GDM1 (cell line): ENCODE measurements at places on chromosomes 1 and 21.

DNA sequence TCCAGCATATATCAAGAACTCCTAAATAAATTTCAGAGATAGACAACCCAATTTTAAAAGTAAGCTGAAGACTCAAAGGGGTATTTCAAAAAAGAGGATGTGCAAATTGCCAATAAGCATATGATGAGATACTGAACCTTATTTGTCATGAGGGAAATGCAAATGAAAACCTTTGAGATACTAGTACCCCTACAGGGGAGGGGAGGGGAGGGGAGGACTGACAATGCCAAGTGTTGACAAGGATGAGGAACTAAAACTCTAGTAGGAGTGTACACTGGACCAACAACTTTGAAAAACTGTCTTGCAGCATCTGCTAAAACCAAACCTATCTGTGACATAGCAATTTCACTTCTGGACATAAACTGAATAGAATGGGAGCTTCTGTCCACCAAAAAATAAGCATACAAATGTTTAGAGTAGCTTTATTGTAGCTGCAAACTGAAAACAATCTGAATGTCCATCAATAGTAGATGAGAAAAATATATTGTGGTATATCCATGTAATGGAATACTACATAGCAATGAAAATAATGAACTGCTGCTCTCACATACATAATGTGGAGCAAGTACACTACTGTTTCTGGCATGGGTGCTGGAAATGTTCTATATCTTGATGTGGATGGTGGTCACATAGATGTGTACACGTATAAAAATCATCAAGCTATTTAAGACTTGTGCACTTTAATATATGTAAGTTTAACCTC, 57.2 kb downstream of the CDK18 start:
- no peak for DNase-seq

- no peak for DNase-seq
Measured at GRCh38 chr1:26053718-26054560, 8.0 kb upstream of the SLC30A2 start.

- DNase-seq = no peak
Measured at GRCh38 chr1:19758227-19758830, 41.4 kb downstream of the TMCO4 start.

DNA sequence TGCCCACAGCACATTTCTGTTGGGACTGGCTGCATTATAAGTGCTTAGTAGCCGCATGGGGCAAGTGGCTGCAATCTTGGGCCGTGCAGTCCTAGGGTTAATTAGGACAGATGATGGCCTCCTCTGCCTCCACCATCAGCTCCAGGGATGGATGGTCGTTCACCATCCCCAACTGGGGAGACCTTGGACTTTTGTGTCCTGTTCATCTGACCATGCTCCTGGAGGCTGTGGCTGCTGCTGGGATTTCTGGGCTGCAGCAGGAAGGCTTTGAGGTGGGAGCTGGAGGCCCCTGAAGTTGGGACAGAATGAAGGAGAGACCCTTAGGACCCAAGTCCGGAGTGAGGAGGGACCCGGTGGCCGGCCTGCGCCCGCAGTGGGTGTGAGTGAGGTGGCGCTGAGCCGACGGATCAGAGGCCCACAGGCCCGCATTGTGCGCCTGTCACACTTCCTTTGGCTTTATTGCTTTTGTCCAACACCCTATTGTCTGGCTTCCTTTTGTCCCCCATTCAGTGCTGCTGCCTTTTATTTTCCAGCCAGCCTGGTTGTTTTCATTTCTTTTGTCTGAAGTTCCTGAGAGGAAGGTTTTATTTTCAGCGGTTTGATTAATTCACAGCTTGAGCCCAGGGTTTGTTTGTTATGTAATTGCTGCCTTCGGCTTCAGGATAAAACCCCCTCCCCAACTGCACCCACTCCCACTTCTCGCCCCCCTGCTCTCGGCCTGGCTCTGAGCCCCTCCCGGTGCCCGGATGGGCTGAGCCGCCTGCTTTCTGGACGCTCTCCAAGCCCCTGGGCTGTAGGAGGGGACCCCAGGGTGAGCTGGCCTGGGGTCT, 35.6 kb downstream of the SOX13 start:
- DNase-seq = no peak

- no peak for DNase-seq
Measured at GRCh38 chr1:23867542-23867894, 572 bp downstream of the FUCA1 start.

GRCh38 chr1:182764029-182764727, 25.4 kb upstream of the NPL start:
- no peak for DNase-seq

DNA sequence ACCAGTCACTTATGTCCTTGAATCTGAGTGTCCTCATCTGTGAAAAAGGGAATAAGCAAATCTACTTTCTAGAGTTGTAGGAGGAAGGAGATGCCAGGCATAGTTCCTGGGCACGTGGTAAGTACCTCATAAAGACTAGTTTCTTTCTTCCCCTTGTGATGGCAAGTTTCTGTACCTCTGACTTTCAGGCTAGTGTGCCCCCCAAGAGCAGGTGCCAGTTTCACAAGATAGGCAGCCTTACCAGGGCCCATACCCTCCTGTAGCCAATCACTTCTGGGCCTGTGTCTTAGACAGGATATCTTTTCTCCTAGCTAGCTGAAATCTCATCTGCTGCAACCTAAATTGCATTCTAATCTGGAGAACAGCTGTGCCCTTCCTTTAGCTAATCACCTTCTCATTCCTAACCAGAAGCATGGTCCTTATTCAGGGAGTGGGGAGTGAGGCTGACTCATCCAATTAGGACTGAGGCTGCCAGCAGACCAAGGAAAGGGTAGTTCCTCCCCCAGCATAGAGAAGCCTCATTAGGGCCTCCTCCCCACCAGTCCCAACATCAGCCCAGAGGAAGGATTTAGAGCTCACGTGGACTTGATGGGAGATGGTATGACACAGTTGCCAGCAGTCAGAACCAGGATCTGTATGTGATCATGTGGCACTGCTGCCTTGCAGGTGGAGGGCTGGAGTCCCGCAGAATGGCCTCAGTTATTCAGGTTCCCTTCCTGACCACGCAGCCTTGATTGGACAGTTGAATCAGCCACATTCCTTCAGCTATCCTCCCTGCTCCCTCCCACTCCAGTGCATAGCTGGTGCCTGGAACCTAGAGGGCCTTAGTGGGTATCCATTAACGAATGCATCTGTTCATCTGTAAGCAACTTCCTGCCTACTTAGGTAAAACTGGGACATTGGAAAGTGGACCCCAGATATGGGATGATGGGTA, 7.9 kb downstream of the KLHDC8A start:
- no peak for DNase-seq

DNA sequence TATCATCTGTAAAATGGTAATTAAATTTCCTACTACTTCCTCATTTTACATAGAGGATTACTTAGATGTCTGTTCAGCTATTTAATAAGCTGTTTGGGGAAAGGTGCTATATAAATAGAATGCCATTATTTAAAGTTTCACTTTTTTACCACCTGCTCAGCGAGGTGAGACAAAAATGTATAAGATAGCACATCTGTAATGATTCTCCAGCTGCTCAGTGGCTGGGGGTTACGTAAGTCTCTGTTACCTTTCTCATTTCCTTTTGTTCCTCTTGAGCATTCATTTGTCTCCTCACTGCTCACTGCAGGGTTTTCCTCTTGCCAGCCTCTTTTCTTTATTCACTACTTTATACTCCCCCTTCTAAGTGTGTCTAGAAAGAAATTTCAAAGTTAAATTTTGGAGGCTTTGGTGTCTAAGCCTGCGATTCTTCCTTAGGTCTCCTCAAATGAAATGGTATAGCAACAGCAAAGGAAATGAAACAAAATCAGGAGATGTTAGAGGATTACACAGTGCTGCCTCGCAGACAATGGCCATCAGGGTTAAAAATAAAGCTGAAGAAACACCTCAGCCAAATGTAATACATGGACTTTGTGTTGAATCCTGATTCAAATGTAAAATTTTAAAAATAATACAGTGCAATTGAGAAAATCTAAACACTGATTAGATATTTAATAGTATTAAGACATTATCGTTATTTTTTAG, 6.8 kb downstream of the RGS8 start:
- DNase-seq = no peak

GRCh38 chr1:3483801-3484444, 29.5 kb downstream of the ARHGEF16 start:
- no peak for DNase-seq

GRCh38 chr1:107570768-107571167, 394.2 kb downstream of the VAV3 start:
- no peak for DNase-seq

DNA sequence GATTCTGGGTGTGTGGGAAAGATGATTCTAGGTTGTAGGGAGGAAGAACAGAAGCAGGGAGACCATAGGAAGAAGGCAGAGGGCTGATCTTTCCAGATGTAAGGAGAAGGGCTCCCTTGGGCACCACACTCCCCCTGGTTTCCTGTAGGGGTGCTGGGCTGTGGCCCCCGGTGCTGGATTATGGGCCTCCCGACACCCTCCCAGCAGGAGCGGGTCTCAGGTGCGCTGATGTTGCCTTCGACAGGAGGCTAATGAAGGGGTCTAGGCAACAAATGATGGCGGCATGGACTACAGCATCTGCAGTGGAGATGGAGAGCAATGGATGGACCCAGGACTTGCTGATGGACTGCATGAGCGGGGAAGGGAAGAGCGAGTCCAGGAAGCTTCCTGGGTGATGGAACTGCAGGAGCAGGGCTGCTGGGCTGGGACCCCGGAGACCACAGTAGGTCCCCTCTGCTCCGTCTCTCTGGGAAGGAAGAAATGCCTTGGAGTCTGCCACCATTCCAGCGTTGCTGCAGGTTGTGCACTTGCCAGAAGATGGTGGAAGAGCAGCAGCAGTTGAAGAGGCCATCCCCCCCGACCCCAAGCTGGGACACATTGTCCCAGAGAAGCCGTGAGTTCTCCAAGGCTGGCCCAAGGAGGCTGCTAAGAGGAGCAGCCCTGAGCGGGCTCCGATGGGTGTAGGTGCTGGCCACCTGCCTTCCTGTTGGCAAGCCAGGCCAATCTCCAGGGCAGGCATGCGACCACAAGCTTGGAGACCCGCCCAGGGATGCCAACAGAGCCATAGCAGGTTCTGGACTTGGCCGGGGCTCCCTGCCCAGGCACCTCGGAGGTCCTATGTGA, 95.4 kb upstream of the VAMP3 start:
- DNase-seq = no peak

GRCh38 chr1:229557913-229558414, 543 bp downstream of the ABCB10 start:
- DNase-seq = no peak

DNA sequence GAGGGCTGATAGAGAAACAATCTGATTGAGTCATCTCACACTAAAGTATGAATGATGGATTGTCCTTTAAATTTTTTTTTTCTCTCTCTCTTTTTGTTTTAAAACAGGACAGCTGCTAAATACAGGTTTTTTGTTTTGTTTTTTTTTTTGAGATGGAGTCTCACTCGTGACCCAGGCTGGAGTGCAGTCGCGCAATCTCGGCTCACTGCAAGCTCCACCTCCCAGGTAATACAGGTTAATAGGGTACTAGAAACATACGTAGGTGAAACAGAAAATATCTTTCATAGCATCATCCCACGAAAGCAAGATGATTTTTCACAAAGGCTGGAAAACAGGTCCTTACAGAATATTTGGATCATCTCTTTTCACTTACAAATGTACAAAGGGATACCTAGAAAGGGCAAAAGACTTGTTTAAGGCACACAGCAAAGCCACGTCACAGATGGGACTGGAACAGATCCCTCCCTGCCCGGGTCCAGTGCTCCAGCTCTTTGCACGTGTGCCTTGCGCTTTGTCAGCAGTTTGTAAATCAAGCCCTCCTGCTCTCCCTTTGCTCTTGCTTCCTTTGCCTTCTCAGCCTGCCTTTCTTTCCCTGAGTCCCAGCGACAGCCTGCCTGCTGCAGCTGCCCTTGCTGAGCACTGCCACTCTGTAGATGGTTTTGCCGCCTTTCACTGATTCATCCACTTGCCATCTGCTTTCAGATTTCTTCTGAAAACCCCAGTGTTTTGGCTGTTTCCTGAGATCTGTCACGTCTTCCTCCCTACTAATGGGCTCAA, 171.3 kb upstream of the BEND5 start:
- DNase-seq = no peak

GRCh38 chr1:12513181-12513580, 104.8 kb downstream of the DHRS3 start:
- DNase-seq = no peak

DNA sequence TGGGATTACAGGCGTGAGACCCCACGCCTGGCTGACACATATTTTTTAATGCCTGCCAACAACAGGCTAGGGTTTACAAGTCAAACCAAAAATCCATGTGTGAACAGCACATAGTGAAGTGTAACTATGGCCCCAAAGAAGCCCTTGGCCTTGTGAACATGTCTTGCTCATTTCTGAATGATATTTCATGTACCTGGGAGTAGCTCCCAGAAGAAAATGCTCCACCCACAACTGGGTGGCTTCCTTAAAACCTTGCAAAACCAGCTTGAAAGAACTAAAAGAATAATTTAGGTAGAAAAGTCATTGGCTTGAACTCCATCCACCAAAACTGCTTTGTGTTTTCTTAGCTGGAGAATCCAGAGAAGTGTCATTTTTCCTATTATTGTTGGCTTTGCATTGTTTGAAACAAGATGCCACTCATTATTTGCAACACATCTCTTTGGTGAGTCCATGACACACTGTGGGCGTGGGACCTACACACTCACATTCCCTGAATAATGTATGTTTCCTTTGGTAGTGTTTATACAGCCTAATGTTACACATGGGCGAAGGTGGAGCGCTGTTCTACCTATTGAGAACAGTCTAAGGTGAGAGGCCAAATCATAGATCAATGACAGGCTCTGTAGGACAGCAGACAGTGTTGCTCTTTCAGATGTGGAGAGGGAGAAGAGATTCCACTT, 28.5 kb upstream of the SDE2 start:
- DNase-seq = no peak
